ENCODE measurements at places on chromosomes 2 and 18. TPM values are rescaled to one million over a fixed set of nuclear protein-coding genes. Genes with fewer than 3 reads are reported as not detected.

DNA sequence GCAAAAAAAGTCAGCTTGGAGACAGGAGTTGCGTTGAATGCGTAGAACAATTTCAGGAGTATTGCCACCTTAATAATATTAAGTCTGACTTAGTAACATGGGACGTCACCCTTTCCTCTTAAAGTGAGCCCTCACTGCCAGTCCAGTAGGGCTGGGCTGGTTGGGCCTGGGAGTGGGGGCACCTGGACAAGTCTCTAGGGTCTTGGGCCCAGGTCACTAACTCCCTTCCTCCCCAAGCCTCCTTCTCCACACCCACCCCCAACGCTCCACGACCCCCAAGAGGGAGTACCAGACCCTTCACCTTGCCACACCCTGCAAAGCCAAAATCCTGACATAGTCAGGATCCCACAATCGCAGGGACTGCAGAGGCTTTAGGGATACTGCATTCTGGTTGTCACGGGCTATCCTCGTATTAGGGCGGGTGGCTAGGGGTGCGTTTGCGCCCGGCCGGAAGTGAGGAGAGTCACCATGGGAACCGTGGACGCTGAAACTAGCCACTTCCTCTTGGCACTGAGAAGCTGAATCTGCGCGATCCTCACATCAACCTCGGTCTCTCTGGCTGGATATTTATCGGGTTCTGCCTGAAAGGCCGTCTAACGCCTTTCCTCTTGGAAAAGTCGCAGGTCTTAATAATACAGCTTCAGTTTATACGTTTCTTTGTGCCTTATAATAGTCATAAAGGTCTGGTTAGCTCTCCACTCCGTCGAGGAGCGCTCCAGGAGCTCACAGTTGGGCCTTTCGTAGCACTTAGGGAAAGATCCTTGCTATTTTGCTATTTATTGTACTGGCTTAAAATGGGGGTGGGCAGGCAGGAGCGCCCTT lies 10.3 kb upstream of the CXXC1 start:
- no peaks in the 10 kb centered on the region for H3K27me3 ChIP-seq
- peak; percentile 81 for DNase-seq
- H3K4me3 ChIP-seq: peak overlapping the region; percentile 90
- H3K36me3 ChIP-seq: no peaks in the 10 kb centered on the region
- no peak overlapping the region for H3K27ac ChIP-seq

DNA sequence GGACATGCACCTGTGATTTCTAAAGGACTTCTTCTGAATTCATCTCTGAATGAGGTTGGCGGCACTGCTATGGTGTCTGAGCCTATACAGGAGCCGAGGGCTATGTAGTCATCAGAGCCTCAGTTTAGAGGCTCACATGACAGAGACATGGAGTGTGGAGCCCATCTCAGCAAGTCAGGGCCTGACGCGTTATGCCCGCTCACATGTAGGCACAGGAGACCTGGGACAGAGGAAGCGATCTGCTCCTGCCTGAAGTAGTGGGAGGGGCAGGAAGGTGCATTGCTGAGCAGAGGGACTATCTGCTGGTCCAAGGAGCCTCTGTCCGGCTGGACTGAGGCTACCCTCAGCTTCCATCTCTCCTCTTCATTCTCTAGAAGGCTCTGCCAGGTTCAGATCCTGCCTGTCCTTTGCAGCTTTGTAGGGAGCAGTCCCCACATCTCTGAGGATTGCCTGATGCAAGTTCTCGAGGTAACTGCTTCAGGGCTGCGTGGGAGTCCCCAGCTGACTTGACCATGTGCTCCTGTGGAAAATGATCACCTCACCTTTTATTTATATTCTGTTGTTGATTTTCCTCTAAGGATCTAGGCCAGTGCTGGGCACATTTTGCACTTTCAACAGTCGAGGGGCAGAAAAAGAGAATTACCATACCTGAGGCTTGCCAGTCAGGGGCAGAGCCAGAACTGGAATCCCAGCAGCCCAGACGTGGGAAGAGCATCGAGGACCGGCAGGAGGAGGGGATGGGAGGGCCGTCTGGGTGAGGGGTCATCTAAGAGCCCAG lies 16.6 kb downstream of the KLHL29 start:
- H3K36me3 ChIP-seq: peaks cover 6% of the 10 kb centered on the region
- peaks cover 20% of the 10 kb centered on the region for H3K4me1 ChIP-seq
- no peak overlapping the region for H3K27ac ChIP-seq

GRCh38 chr18:25056429-25056828 lies 295.5 kb downstream of the ZNF521 start:
- H3K4me3 ChIP-seq: no peak overlapping the region
- no peaks in the 10 kb centered on the region for H3K4me1 ChIP-seq
- H3K27me3 ChIP-seq: no peaks in the 10 kb centered on the region

LYPD6B gene
- 0.69 TPM for total RNA-seq

DNA sequence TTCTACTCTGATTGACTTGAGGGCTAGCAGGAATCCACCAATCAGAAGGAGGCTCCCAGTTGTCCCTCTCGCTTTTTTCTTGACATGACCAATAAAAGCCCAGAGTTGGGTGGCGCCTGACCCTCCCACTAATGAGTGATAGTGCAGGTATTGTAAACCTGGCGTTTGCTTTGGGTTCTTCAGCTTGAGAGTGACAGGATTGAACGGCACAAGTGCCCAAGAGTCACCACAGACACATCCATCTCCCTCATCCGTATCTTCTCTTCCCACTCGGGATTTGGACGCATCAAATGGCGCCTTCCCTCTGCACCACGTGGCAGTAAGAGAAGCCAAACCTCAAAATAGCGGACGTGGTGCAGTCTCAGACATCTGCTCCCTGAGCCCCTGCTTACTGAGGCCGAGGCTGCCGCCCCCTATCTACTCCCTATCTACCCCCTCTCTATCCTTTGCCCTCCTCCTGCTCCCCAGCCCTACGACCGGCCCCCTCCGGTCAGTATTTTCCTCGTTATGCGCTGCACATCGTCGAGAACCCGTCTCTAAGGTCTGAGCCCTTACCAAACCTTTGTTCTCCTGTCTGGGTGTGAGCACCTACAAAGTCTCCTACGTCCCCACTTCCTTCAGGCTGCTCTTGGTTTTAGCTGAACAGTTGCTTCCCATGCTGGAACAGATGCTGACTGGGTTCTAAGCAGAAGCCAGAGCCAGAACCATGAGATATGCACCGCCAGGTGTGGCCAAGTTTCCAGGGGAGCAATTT lies 881 bp upstream of the FAM161A start:
- H3K27me3 ChIP-seq: peaks cover 3% of the 10 kb centered on the region
- H3K36me3 ChIP-seq: no peaks in the 10 kb centered on the region
- H3K4me3 ChIP-seq: peak overlapping the region; percentile 96
- DNase-seq: peak; percentile 83
- peak overlapping the region; percentile 98 for H3K27ac ChIP-seq

- H3K27me3 ChIP-seq: peaks cover 3% of the 10 kb centered on the region
- DNase-seq: no peak
- peaks cover 34% of the 10 kb centered on the region for H3K4me1 ChIP-seq
- peak overlapping the region; percentile 53 for H3K27ac ChIP-seq
- no peak overlapping the region for H3K4me3 ChIP-seq
Measured at GRCh38 chr2:174121175-174121574, 127.2 kb downstream of the OLA1 start.

DNA sequence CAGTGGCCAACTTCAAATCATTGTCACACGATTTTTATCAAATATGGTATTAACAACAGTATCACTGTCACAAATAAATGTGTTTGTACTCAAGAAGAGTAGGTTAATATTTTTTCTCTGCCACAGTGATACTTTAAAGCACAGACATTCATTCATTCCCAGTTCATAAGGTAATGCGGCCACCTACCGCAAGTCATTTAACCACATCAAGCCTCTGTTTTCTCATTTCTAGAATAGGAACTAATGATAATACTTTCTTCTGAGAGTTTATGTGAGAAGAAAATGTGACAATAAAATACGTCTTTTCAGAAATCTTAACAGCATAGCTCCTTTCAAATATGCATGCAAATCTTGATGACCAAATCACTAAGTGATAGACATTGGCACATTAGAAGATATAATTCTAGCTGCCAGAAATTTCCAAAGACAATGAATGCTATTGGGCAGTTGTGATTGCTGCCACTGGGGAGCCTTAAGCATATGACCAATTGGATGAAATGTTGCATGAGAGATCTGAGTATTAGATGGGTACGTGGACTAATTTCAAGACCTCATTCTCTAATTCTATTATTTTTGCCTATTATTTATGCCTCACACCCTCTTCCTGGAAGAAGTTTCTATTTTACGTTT lies 430.9 kb downstream of the PID1 start:
- no peaks in the 10 kb centered on the region for H3K4me1 ChIP-seq
- H3K36me3 ChIP-seq: no peaks in the 10 kb centered on the region
- no peaks in the 10 kb centered on the region for H3K27me3 ChIP-seq
- no peak overlapping the region for H3K27ac ChIP-seq
- no peak overlapping the region for H3K4me3 ChIP-seq

- H3K27me3 ChIP-seq: peaks cover 2% of the 10 kb centered on the region
- no peak for DNase-seq
- no peak overlapping the region for H3K27ac ChIP-seq
- H3K4me3 ChIP-seq: no peak overlapping the region
- peaks cover 2% of the 10 kb centered on the region for H3K4me1 ChIP-seq
Measured at GRCh38 chr2:188813315-188813714, 160.9 kb upstream of the COL3A1 start.

DNAH7 gene
- 0.56 TPM for total RNA-seq

PJVK gene
- 2.0 TPM for total RNA-seq

DNA sequence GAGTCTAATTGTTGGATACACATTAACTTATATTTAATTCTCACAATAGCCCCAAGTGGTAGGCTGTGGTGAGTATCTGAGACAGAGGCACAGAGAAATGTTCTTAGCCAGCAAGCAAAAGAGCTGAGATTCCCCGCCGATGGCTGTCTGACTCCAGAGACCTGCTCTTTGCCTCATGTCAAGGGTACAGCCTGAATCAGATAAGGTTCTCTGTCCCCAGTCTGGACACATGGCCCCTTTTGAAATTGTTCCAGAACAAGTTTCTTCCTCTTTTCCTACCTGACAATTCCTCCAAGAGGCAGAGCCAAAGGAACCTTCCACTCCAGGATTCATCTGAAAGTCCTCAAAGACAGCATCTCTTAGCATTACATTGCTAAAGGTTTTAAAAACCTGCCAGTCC lies 512.9 kb upstream of the TNP1 start:
- peaks cover 6% of the 10 kb centered on the region for H3K36me3 ChIP-seq
- H3K27me3 ChIP-seq: peaks cover 3% of the 10 kb centered on the region
- DNase-seq: no peak

- H3K4me1 ChIP-seq: peaks cover 5% of the 10 kb centered on the region
- no peak for DNase-seq
- H3K27ac ChIP-seq: no peak overlapping the region
- no peak overlapping the region for H3K4me3 ChIP-seq
- peaks cover 5% of the 10 kb centered on the region for H3K27me3 ChIP-seq
Measured at GRCh38 chr2:62741954-62742722, 36.6 kb downstream of the EHBP1 start.

GAREM2 gene
- 49.3 TPM for total RNA-seq

DNA sequence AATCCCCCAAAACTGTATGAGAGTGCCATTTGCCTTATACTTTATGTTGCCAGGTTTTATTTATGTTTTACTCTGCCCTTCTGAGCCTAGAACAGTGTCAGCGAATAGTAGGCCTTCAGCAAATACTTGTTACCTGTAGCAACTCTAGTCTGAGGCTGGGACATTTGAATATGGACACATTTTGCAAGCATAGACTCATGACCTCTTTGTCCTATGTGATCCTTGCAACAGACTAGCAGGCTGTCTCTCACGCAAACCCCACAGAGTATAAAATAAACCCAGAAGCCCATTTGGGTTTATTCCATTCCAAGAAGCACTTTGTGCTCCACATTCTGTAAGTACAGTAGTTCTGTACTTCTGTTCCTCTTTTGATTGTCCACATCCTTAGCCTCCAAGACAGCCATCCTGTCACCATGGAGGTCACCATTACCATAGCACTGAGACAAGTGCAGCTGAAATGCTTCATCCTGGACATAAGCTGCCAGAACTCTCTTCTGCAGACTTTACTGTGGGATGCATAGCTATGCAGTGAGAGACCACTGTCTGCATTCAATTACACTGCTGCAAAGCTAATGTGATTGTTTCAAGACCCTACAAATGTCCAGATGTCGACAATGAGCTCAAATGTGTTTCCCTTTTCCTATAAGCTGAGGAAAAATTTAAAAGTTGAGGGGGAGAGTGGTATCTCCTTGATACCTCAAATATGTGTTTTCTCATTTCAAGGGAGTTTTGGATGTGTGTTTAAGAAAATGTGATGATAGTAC lies 425.7 kb downstream of the PID1 start:
- DNase-seq: no peak
- no peaks in the 10 kb centered on the region for H3K4me1 ChIP-seq
- H3K27ac ChIP-seq: no peak overlapping the region
- no peaks in the 10 kb centered on the region for H3K36me3 ChIP-seq

DNA sequence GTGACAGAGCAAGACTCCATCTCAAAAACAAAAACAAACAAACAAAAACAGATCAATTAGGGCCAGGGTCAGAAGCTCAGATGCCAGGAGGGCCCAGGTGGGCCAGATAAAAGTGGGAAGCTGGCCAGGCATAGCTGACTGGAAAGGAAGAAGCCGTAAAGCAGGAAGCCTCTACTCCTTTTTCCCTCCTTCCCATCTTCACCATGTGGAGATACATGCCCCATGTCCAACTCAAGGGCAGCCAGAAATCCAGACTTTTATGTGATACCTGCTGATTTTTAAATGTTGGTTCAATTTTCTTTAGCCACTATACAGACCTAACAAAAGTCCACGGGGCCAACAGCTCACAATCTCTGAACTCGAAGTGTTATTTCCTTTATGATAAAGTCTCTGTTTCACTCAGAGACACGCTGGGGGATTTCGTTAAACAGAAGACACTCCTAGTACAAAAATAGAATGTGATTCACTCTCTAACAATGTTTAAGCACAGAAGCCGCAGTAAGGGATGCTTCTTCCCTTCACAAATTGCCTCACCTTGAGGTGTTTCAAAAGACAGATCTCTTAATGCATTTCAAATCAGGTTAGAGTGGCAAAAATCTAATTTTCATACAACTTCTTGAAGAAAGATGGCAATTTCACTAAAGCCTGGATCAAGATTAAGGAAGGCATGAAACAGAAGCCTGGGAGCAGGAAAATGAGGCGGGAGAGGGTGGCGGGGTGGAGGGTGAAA lies 14.0 kb downstream of the TMEM247 start:
- H3K27me3 ChIP-seq: peaks cover 8% of the 10 kb centered on the region
- H3K4me1 ChIP-seq: peaks cover 24% of the 10 kb centered on the region
- DNase-seq: no peak
- peak overlapping the region; percentile 45 for H3K27ac ChIP-seq

DNA sequence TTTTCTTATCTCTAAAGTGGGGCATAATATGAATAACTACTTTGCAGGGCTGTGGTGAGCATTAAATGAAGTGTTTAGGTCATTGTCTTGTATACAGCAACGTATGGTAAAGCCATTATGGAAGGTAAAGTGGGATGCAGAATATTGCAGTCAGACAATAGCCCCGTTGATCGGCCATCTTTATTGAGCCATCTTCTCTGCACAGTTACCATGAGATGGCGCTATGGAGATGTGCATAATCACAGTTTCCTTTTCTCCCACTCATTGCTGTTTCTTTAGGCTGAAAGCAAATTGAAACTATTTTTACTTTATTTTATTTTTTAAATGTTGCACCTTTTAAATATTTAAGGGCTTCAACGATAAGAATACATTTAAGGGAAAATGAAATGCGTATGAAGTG lies 108.9 kb downstream of the THSD7B start:
- no peak overlapping the region for H3K4me3 ChIP-seq
- peaks cover 34% of the 10 kb centered on the region for H3K4me1 ChIP-seq
- H3K27ac ChIP-seq: peak overlapping the region; percentile 86
- no peaks in the 10 kb centered on the region for H3K36me3 ChIP-seq

PIEZO2 gene
- total RNA-seq: 50.1 TPM

RND3 gene
- 49.0 TPM for total RNA-seq
